ENCODE measurements at places on chromosomes 7 and 10.

DNA sequence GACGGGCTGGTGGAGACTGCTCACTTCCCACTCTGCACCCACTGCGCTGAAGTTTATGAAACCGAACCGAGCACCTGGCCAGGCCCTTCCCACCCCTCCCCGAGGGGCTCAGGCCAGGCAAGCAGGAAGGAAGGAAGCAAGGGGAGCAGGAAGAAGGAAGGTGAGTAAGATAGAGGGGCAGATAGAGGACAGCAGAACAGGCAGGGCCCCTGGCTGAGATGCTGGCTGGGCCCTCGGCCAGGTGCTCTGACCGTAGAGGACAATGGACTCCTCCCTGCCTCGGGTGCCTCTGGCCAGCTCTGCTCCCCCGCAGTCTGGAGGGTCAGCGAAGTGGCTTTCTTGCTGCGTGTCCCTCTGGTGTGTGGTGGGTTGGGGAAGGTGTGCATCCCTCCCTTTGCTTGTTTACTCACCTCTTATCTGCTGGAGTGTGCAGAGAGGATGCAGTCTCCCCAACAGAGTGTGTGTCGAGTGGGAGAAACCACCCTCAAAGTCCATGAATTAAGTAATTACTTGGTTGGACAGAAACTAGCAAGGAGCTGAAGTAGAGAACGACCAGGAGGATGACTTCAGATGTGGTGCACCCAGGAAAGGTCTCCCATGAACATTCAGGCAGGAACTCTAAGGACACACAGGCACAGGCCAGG, 82.8 kb upstream of the PPP2R2D start:
- no peak for DNase-seq

DNA sequence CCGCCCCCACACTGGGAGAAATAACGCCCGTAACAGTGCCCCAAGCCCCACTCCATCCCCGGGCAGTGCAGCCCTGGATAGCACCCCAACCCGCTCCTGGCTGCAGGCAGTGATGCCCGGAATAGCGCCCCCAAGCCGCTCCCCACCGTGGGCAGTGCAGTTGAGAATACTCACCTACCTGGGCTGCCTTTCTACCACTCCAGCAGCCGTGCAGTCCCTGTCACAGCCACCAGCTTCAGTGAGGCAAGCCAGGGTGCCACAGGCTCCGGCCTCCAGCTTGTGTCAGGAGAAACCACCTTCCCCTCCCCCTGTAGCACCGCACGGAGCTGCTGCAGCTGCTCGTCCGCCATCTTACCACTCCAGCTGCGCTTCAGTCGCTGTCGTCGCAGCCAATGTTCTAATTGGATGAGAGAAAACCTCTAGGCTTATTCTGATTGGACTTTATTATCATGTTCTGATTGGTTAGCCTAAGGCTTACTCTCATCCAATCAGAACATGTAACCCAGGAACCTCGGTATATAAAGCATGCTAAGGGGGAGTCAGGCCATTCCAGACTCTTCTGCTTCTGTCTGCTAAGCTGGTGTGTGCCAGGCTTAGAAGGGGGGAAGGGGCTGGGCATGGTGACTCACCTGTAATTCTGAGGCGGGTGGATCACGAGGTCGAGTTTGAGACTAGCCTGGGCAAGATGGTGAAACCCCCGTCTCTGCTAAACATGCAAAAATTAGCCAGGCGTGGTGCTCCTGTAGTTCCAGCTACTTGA, 53.2 kb upstream of the ZNF33B start:
- no peak for DNase-seq

DNA sequence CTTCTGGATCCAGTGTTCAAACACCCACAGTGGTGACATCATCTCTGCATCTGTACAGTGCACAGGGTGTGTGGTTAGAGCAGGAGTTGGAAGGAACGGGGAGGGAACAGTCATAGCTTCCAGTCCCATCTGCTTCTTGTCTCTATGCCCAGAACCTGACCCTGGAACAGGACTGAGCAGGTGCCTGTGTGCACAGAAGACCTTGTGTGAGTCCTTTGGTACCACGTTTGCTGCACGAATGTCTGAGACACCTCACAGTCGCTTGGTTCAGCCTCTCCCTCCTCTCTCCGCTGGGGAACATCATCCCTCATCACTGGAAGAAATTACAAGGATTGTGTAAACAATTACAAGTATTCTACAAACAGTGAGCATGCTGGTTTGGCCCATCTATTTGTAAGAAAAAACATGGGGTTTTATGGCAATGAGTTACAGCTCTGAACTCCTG, 243.0 kb upstream of the KLF6 start:
- DNase-seq = no peak

DNA sequence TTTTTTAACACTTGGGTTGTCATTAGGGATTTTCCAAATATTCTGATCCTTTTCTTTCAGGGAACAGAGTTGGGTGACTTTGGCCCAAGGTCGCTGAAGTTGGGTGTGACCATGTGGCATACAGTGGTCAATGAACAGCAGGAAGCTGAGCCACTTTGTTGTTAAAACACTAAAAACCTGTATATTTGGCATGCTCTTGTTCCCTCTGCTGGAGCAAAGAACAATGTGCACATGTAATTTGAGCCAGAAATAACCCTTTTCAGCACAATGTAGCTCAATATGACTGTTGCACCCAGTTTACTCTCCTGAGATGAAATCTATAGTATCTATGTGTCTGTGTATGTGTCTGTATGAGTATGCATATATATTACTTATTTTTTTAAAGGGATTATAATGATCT, 74.9 kb downstream of the ADCYAP1R1 start:
- DNase-seq = no peak

GRCh38 chr10:33015761-33016547, 57.9 kb upstream of the ITGB1 start:
- no peak for DNase-seq

DNA sequence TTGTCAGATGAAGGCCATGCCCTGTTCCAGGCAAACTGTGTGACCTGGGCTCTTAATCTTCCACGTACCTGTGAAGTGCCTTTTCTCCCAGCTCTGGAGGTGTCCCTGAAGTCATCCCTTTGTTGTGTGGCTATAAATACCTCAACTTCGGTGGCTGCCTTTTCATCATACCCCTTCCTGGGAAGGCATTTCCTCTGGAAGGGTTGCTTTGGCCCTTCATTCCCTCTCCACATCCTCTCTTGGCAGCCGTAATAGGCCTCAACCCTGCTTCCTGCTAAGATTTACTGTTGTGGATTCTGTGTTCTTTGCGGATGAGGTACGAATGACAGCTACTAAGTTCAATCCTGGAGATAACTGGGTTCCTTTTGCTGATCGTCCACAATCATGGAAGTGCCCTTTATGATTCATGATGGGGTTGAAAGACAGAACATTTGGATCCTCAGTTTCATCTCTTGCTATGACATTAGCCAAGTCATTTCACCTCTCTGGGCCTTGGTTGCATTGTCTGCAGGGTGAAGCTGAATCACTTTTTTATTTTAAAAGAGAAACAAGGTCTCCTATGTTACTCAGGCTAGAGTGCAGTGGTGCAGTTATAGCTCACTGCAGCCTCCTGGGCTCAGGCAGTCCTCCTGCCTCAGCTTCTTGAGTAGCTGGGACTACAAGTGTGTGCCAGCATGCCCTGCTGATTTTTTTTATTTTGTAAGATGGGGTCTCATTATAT, 23.6 kb downstream of the FKBP6 start:
- no peak for DNase-seq

DNA sequence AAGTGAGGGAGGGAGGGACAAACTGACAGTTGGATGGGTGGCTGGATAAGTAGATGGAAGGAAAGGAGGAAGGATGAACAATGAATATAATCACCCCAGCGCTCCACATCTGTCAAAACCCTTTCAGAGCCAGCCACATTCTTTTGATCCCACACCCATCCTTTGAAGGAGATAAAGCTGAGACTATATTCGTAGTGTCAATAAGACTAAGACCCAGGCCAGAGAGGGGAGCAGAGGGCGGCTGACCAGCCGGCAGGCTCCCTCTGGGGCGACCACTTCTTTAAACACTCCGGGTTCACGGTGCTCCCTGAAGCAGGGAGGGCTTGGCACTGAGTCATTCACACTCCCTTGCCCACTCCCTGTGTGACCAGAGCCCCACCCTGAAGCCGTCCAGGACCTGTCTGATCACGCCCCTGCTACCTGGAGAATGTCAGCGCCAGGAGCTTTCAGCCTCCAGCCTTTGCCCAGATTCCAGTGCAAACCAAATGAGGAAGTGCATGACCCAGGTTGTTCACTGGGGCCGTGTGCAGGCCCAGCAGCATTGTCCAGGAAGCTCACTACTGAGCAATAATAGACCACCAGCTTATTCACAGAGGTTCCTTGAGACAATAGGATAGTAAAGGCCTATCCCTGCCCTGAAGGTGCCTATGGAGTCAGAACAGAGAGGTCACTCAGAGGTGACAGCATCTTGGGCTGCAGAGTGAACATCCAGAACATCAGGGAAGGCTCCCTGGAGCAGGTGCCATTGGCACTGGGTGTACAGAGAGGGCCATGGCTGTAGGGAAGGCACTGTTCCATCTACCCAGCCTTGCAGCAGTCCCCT, 34.4 kb downstream of the UNC5B start:
- no peak for DNase-seq

- DNase-seq = no peak
These were observed 8.3 kb upstream of the ZC3HAV1L start for GRCh38 chr7:139043823-139044812.

DNA sequence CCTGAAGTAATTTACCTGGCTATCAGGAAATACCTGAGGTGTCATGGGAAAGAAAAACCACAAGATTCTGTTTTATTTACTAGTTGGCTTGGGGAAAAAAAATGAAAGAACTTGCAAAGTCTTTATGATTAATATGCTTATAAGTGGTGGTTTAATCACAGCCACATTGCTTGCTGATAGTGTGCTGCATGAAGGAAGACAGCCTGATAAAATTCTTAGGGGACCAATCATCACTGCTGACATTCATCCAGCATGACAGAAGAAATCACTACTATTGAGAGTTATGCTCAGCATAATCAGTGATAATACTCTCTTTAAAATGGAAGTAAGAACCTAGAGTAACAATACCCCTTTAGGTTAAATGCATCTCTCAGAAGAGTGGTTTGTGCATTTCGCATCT, 150.2 kb upstream of the LRRN3 start:
- DNase-seq = no peak

- no peak for DNase-seq
These were observed 1.8 kb downstream of the FOXI2 start for GRCh38 chr10:127738512-127739424.

DNA sequence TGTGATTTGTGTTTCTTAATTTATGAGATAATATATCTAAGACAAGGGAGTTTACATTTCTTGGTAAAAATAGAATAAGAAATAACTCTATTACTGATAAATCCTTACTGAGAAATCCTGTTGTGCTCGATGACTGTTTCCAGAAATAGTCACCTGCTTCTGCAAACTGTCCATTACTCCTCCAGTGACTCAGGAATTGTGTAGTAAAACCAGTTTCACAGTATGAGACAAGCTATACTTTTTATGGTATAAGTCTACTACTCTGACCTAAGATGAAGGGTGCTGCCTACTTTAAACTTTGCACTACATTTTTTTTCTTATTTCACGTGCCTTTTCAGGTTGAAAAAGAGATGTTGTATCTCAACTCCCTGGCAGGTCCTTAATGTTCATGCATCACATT, 6.8 kb upstream of the ANKRD22 start:
- DNase-seq = no peak

- DNase-seq = no peak
These were observed 57.4 kb downstream of the ITGB8 start for GRCh38 chr7:20388084-20388483.

- no peak for DNase-seq
These were observed 8.6 kb downstream of the GPRIN2 start for GRCh38 chr10:46547541-46548497.

DNA sequence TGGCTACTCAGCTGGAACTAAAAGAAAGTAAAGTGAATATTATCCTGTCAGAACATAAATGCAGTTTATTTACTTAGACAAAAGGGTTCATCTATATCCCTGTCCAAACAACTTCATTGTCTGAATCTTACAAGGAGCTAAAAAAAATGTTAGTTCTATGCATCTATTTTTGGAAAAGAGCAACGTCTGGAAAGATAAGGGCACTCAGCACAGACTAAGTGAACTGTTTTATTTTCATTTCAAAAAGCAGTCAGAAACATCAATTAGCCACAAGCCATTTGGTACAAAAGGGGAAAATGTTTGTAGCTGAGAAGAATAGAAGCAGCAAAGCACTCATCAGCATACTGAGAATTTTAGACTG, 245.5 kb downstream of the FOXP2 start:
- DNase-seq = no peak

GRCh38 chr7:117171106-117171505, 151.8 kb downstream of the WNT2 start:
- no peak for DNase-seq

DNA sequence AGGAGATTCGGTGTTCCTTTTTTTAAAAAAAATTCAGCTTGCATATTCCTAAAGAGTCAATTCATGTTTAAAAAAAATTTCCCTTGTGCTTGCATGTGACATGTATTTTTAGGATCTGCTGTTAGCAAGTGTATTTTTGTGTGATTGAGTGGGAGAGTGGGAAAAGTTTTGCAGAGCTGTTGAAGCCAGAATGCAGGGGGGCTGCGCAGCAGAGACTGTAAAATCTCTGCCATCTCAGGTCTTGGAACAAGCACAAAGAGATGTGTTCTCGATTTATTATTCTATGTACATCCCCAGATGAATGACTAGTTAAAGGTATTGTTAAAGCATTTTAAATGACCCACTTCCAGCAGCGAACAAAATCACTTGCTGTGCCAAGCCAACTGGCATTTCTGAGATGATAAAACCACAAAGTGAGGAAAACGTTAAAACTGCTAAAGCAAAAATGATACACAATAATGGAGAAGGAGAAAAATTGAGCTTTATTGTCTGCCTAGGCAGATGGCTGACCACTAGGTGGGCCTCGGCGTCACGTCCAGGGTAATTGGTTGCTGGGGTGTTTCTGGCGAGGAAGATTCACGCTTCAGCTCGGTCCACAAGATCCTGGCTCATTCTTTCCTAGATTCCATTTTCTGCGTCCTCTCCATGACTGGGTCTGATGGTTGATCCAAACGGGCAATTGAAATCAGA, 67.0 kb upstream of the ATRNL1 start:
- no peak for DNase-seq

DNA sequence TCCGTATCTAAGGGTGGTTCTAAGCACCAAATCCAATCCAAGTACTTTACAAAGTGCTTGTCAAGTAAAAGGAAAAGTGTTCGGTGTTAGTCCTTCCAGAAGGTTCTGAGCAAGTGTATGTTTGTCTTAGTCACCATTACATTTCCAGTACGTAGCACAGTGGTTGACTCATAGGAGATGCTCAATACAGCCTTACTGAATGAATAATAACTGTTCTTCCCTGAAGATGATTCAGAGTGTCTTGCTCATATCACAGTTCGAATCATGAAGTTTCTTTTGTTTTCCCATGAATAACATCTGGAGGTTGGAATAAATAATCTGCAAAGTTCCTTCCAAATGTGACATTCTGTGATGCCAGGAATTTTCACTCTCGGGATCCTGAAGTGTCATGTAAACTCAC, 53.4 kb downstream of the WNT2 start:
- DNase-seq = no peak
